Karpas-422 (cell line): ENCODE measurements at places on chromosomes 16 and 17.

DNA sequence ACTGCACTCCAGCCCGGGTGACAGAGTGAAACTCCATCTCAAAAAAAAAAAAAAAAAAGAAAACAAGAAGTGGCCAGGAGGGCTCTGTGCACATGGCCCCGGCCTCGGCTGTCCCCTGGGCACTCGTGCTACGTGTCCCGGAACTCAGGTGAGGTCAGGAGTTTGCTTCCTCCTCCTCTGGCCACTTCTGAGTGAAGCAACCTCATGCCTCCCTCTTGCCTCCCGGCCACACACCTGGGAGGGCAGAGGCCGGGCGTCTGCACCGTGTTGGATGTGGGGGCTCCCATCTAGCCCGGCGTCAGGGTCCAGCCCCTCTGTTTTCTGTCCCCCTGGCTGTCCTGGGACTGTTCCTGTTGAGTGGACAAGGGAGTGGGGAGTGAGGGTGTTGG is 22.2 kb downstream of the ASPSCR1 start:
- DNase-seq = no peak

DNA sequence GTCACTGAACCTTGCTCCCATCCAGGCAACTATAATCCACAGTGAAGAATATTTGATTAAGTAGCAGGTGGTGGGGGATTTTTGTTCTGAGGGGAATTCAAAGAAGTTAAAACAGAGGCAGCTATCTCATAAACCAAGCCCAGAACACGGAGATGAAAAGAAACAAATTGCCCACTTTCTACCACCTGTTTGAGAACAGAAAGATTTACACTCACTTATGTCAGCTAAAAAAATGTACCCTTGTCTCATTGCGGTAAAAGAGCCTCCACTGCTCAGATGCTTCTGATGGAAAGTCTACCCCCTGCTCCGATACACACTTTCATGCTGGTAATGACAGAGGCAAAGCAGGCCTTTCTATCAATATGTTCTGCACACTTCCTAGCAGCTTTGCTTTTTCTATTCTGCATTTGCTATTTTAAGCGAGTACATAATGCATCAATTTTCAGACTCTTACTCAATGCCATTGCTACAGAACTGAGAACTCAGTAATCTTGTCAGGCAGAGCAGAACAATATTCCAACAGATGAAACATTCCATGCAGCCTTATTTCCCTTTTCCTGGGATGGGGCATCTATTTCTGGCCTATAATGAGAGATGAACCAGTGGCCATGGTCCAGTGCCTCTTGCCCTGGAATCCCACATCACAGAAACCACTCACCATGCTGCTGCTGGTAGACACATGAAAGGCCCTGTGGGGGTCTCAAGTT is 29.0 kb downstream of the CDK5R1 start:
- DNase-seq = no peak

- peak; percentile 69 for DNase-seq
These were observed 100.8 kb upstream of the CORO6 start for GRCh38 chr17:29723278-29724047.

DNA sequence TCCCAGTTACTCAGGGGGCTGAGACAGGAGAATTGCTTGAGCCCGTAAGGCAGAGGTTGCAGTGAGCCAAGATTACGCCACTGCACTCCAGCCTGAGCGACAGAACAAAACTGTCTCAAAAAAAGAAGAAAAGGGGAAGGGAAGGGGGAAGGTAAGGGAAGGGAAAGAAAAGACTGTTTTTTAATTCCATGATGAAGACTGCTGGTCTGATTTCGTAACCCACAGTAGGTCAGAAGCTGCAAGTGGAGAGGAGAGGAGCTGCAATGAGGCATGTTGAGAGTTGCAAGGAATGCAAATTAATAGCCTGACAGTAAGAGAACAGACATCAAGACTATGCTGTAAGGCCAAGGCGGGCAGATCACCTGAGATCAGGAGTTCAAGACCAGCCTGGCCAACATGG is 33.3 kb downstream of the HELZ start:
- no peak for DNase-seq

GRCh38 chr17:29358416-29358815 is 31.7 kb upstream of the TAOK1 start:
- no peak for DNase-seq

DNA sequence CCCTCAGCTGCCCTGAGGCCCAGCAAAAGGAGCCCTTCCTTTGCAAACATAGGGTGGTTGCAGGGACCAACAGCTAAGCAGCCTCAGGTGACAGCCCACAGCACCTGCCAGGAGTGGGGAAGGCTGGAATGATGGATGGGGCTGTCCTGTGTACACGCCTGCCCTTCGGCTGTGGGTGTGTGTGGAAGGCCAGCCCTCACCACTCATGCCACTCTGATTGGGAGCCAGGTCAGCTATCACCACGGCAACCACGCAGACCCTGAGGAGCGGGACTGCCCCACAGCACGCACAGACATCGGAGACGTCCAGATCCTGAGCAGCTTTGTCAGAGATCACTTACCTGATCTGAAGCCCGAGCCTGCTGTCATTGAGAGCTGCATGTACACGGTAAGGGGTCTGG is 11.9 kb downstream of the PIPOX start:
- no peak for DNase-seq

DNA sequence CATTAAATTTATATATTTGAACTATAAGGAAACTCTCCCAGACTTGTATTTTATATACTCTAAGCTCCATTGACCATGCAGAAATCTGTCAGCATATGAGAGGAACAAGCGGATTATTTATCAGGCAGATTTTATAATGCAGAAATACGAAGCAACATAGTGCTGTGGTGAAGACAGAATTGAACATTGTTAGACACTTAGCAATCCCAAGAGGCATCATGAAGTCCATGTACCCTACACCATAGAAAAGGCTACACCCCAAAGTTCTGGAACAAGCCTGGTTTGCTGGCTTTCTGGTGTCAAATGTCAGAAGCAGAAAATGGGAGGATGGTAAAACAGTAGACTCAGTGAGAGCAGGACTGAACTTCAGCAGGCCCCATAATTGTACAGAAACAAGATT is 241.1 kb downstream of the PRKCA start:
- peak; percentile 59 for DNase-seq

GRCh38 chr16:85380905-85381737 is 232.0 kb upstream of the GSE1 start:
- DNase-seq = no peak

DNA sequence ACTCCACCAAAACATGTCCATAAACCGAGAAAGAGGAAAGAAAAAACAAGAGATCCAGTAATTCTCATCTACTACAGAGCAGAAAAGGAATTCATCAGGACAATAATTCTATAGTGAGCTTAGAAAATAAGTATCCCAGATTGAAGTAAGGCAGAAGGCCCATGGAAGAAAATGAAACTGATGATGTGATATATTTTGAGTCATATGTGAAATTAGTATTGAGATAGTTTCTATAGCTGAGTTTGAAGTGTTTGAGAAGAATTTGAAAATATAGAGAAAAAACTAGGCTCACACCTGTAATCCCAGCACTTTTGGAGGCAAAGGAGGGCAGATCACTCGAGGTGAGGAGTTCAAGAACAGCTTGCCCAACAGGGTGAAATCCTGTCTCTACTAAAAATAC is 19.7 kb downstream of the LUC7L3 start:
- no peak for DNase-seq

DNA sequence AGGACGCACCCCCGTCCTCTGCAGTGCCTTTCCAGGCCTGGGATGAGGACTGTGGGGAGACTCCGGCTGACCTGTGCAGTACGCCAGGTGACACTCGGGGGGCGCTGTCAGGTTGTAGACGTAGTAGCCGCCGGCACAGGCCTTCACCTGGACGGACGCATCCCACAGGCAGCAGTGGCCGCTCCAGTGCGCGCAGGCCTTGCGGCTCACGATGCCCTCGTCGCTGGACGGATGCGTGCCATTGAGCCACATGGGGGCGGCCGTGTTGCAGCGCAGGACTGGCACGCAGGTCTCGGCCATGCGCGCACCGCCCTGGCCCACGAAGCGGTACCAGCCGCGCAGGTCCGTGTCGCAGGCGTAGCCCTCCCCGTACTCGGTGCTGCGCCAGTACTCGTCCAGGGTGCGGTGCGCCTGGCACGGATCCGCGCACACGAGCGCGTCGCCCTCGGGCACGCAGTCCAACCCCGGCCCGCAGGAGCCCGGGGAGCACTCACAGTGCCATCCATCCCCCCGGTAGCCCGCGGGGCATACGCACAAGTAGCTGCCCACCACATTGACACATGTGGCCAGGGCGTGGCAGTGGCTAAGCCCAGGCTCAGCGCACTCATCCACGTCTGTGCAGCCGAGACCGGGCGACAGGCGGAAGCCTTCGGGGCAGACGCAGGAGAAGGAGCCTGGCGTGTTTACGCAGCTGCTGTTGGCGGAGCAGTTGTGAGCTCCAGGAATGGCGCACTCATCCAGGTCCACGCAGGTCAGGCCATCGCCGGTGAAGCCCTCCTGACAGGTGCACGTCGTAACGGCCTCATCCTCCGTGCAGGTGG is 3.9 kb downstream of the UMOD start:
- DNase-seq = no peak

- DNase-seq = no peak
These were observed 312.5 kb downstream of the MAF start for GRCh38 chr16:79288066-79288465.

- no peak for DNase-seq
These were observed 88.7 kb downstream of the HS3ST3A1 start for GRCh38 chr17:13513039-13513405.

- DNase-seq = no peak
These were observed 10.1 kb downstream of the TK2 start for GRCh38 chr16:66539623-66540469.

DNA sequence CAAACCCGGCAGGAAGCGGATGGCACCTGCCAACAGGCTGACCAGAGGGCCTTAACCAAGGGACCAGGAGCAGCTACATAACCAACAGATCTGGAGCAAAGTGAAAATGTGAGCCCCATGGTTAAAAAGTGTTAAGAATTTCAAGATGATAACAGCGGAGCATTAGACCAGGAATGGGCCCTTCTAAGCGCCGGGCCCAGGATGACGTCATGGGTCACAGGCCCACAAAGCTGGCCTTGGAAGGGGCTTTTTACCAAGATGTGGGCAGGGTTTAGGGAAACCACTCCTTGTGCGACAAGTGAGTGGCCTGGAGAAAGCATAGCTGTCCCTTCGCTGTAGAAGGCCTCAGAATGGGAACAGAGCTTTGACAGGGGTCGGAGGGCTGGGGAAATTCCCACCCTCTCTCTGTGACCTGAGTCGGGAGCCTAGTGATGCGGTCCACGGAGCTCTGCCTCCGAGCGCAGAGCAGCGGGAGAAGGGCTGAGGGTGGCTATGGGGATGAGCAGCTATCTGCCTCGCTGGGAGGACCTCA is 84.4 kb upstream of the RPL38 start:
- no peak for DNase-seq

- peak; percentile 46 for DNase-seq
These were observed 46.7 kb downstream of the C16orf82 start for GRCh38 chr16:27113341-27113841.

GRCh38 chr17:79796444-79796762 is 474 bp downstream of the CBX8 start:
- DNase-seq = no peak

DNA sequence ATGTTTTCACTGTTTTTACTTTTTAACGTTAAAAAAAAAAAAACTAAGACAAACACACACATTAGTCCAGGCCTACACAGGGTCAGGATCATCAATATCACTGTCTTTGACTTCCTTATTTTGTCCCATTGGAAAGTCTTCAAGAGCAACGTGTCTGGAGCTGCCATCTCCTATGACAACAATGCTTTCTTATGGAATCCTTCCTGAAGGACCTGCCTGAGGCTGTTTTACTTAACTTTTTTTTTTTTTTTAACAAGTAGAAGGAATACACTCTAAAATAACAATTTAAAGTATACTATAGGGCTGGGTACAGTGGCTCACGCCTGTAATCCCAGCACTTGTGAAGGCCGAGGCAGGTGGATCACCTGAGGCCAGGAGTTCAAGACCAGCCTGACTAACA is 71.8 kb upstream of the BCAR1 start:
- no peak for DNase-seq

DNA sequence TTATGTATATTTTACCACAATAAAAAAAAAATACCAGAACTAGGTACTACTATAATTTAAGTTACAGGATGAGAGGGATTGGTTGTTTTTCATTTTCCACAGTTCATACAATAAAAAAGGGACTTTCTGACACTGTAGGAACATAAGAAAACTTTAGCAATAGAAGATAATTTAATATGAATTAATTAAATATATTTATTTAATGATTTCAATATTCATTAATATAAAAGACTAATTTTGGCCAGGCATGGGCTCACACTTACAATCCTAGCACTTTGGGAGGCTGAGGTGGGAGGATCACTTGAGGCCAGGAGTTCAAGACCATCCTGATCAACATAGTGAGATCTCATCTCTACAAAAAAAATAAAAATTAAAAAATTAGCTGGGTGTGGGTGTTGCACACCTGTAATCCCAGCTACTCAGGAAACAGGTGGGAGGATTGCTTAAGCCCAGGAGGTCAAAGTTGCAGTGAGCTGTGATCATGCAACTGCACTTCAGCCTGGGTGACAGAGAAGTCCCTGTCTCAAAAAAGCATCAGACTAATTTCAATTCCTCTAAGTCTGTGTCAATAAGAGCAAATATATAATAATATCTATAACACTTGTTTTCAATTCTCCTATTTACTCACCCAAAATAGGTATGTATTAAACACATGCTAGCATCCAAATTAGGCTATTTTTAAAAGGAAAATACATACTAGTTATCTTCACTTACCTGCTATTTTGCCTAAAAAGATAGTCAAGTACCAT is 79.6 kb downstream of the BRIP1 start:
- DNase-seq = no peak

- no peak for DNase-seq
These were observed 335.3 kb downstream of the SOX9 start for GRCh38 chr17:72456075-72456474.

- no peak for DNase-seq
These were observed 5.6 kb downstream of the STAT5B start for GRCh38 chr17:42270596-42270995.
